Mesendoderm (in vitro differentiated cells): ENCODE measurements at places on chromosomes 7 and 10.

GRCh38 chr10:129934196-129934925 is 29.7 kb downstream of the EBF3 start:
- no peak overlapping the region for H3K27ac ChIP-seq
- no peaks in the 10 kb centered on the region for H3K4me1 ChIP-seq
- H3K4me3 ChIP-seq, result no peak overlapping the region
- no peaks in the 10 kb centered on the region for H3K36me3 ChIP-seq
- DNase-seq, result no peak

DNA sequence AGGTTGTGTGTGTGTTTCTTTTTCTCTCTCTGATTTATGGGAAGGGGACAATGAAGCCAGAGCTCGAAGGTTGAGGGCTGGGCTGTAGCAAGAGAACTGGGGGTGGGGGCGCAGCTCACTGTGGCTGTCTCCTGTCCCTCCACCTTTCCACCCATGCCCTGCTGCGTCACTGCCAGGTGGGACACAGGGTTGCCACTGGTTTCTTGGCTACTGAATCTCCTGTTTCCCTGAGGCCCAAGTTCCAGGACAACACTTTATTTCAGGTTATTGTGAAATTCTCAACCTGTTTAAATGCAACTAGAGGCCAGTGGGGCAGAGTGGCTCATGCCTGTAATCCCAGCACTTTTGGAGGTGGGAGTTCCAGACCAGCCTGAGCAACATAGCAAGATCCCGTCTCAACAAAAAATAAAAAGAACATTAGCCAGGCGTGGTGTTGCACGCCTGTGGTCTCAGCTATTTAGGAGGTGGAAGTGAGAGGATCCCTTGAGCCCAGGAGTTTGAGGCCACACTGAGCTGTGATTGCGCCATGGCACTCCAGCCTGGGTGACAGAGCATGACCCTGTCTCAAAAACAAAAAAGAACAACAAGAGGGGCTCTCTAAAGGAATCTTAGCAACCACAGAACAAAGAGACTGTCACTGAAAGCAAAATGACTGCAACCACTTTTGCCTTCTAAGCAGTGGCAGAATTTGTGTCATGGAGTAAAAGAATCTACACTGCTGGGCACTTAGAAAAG is 22.6 kb downstream of the TBATA start:
- DNase-seq, result no peak
- no peak overlapping the region for H3K4me3 ChIP-seq

GRCh38 chr10:74383642-74384041 is 232.6 kb downstream of the ADK start:
- H3K27ac ChIP-seq, result no peak overlapping the region
- H3K4me3 ChIP-seq, result no peak overlapping the region

DNA sequence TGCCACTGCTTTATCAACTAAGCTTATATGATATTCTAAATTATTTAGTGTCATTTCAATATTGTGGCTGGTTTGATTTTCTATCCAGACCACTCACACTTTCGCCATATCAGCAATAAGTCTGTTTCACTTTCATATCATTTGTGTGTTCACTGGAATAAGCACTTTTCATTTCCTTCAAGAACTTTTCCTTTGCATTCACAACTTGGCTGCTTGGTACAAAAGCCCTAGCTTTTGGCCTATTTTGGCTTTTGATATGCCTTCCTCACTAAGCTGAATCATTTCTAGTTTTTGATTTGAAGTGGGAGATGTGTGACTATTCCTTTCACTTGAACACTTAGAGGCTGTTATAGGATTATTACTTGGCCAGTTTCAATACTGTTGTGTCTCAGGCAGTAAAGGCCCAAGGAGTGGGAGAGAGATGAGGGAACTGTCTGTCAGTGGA is 120.9 kb upstream of the NAMPT start:
- no peaks in the 10 kb centered on the region for H3K27me3 ChIP-seq
- H3K27ac ChIP-seq, result no peak overlapping the region
- no peaks in the 10 kb centered on the region for H3K36me3 ChIP-seq
- no peak for DNase-seq

- H3K27ac ChIP-seq, result no peak overlapping the region
- peak; percentile 28 for DNase-seq
- H3K27me3 ChIP-seq, result no peaks in the 10 kb centered on the region
- H3K36me3 ChIP-seq, result no peaks in the 10 kb centered on the region
Measured at GRCh38 chr7:22442882-22443369, 57.1 kb downstream of the STEAP1B start.

DNA sequence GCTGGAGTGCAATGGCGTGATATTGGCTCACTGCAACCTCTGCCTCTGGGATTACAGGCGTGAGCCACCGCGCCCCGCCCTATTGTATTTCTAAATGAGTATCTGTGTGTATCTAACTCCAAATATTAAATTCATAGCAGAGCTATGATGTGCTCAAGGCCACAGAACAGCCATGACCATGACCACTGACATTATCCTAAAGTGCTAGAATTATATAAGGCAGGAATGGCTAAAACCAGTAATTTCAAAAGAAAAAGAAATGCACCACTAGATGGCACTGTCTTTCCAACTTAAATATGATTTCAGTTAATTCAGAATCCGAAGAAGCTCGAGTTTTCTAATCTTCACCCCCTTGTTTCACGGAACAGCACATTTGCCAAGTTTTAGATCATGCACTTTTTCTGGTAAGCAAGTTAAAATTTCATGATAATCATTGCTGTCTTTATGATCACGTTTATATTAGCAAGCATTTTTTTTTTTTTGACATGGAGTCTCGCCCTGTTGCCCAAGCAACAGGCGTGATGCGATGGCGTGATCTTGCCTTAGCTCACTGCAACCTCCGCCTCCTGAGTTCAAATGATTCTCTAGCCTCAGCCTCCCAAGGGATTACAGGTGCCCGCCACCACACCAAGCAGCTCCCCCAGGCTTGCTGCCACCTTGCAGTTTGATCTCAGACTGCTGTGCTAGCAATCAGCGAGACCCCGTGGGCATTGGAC is 65.3 kb downstream of the OR13A1 start:
- no peak overlapping the region for H3K4me3 ChIP-seq
- H3K36me3 ChIP-seq, result no peaks in the 10 kb centered on the region
- peak; percentile 82 for DNase-seq
- no peak overlapping the region for H3K27ac ChIP-seq

DNA sequence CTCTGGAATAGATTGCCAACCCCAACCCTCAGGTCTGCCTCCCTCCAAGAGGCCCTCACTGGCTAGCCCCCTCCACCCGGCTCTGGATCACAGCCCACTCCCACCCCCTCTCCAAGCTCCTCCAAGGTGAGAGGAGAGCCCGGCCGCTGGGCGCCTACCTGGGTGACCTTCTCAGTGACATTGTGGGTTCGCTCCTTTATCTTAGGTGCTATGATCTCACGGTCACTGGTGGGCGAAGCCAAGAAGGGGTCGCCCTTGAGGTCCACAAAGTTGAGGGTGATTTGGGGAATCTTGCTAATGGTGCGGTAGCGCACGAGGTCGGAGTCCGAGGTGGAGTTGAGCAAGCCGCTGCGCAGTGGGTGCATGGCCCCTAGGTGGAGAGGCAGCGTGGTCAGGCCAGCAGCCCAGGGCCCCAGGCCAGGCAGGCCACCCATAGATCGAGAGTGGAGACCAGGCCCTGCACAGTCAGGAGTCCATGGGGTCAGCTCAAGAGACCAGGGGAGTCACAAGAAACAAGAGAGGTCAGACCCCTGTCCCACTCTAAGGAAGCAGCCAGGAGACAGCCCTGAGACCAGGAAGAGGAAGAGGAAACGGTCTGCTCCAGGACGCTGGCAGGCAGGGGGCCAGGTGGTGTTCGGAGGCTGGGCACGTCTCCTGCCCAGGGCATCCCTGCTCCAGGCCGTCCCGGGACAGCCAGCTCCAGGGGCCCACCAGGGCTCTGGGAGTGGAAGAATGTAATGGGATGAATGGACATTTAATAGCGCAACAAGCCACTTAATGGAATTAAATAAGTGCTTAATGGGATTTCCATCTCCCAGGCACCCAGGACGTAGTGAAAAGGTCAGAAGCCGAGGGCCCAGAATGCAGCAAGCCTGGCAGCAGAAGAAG is 20.7 kb downstream of the KCNH2 start:
- peaks cover 2% of the 10 kb centered on the region for H3K4me1 ChIP-seq
- H3K4me3 ChIP-seq, result no peak overlapping the region
- DNase-seq, result no peak
- H3K27ac ChIP-seq, result no peak overlapping the region
